Hepatocyte (in vitro differentiated cells): ENCODE measurements at places on chromosomes 2 and 18. TPM values are rescaled to one million over a fixed set of nuclear protein-coding genes. Genes with fewer than 3 reads are reported as not detected.
A peak's percentile ranks its signal among the peaks of the same experiment; 100 is the strongest.

DNA sequence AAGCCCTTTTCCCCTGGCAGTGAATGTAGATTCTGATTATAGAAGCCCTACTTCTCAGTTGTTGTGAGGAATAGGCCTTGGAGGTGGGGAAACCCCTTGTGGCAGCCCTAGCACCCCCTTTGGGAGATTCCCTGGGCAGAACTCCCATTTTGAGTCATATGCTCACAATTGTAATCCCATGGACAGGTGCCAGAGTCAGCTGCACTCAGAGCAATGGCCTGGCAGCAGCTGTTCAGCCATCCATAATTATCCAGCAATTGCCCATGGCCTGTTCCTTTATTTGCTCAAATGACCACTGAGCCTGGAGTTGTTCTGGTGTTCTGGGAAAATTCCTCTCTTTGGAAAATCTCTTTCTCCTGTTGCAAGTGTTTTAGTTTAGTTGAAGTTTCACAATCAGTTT, 71.7 kb downstream of the PTRHD1 start:
- peak; percentile 26 for DNase-seq
- H3K4me1 ChIP-seq, result peaks cover 4% of the 10 kb centered on the region
- H3K27ac ChIP-seq, result peak overlapping the region; percentile 17
- H3K27me3 ChIP-seq, result no peaks in the 10 kb centered on the region

The SAG gene
- not detected in 2 replicates for polyA plus RNA-seq

DNA sequence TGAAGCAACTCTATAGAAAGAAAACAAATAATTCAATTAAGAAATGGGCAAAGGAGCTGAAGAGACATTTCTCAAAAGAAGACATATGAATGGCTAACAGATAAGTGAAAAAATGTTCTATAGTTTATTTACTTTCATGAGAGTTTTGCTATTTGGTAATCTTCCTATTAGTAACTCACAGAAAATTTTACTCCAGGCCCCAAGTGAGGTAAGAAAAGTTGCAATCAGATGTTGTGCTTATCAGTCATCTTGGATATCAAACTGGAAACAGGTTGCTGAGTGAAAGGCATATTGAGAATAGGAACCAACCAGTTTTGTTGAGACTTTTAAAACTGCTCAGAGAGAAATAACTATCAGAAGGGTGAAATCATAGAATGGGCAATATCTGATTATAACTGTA, 1179.0 kb upstream of the ACVR2A start:
- no peaks in the 10 kb centered on the region for H3K36me3 ChIP-seq
- no peak overlapping the region for H3K27ac ChIP-seq
- H3K4me3 ChIP-seq, result no peak overlapping the region
- H3K27me3 ChIP-seq, result no peaks in the 10 kb centered on the region
- H3K4me1 ChIP-seq, result no peaks in the 10 kb centered on the region

GRCh38 chr2:3143602-3144001, 234.0 kb downstream of the EIPR1 start:
- no peak overlapping the region for H3K4me3 ChIP-seq

The RNF152 gene
- polyA plus RNA-seq, result 2.0 and 4.2 TPM in 2 replicates

DNA sequence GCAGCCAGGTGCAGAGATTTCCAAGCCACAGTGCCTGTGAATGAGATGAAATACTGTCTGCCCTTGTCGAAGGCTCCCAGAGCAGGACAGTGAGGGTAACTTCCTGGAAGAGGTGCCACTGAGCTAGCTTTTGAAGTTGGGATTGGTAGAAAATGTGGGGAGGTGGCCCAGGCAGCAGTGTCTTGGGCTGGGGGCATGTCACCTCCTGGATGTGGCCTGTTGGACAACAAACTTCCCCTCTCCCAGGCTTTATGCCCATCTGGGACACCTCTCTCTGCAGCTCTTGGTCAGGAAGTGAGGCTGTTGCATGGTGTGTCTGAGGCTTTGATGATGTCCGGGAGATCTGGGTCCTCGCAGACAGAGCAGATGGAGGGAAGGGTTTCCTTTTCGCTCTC, 151.4 kb downstream of the DYSF start:
- no peak for DNase-seq
- no peaks in the 10 kb centered on the region for H3K36me3 ChIP-seq
- no peaks in the 10 kb centered on the region for H3K4me1 ChIP-seq

DNA sequence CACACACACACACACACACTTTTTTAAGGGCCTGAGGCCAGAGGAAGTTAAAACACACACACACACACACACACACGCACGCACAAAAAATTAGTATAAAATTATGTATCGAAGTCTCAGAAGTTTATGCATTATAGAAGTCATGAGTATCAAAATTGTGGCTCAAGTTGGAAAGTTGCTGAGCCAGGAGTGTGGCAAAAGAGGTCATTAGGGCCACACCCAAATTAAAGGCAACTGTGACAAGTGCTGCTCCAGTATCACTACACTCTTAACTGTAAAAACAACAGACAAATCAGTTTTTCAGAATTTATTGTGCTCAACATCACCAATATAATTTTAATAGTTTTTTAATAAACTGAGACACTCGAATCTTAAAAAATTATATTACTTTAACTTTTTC, 36.9 kb downstream of the YWHAQ start:
- no peaks in the 10 kb centered on the region for H3K27me3 ChIP-seq
- peaks cover 6% of the 10 kb centered on the region for H3K36me3 ChIP-seq
- H3K27ac ChIP-seq, result peak overlapping the region; percentile 16
- H3K4me1 ChIP-seq, result no peaks in the 10 kb centered on the region
- H3K4me3 ChIP-seq, result no peak overlapping the region

DNA sequence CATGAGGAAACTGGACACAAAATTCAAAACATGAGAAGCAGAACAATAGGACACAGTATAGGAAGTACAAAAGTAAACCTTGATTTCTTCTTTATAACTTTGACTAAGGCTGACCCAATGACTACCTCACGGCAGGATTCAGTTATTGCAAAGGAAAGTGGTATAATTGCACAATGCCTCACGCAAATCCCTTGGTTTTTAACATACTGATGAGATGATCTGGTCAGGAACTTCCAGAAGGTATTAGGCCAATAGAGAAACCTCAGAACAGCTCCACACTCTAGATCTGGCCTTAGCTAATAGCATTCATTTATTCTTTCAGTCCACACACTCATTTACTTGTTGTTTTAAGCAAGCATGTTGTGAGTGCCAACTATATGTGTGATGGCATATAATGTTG, 1526.9 kb upstream of the ACVR2A start:
- no peaks in the 10 kb centered on the region for H3K36me3 ChIP-seq
- H3K4me3 ChIP-seq, result no peak overlapping the region
- DNase-seq, result no peak
- no peaks in the 10 kb centered on the region for H3K27me3 ChIP-seq

DNA sequence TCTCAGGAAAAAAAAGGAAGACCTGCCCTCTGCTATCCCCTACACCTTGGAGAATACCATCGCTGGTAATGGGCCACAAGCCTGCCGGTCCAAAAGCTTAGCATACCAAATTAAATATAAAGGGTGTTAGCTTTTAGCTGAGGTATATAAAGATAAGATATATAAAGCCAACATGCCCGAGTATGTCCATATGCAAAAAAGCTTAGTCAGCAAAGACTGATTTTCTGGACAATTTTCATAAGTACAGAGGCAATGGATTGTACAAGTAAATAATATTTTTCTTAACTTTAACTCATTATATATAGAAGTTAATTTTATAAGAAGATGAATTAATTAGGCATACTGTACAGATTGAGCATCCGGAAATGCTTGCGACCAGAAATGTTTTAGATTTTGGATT, 106.5 kb downstream of the STK39 start:
- H3K27ac ChIP-seq, result no peak overlapping the region
- no peak for DNase-seq
- H3K27me3 ChIP-seq, result no peaks in the 10 kb centered on the region
- peaks cover 6% of the 10 kb centered on the region for H3K4me1 ChIP-seq
- H3K36me3 ChIP-seq, result no peaks in the 10 kb centered on the region

DNA sequence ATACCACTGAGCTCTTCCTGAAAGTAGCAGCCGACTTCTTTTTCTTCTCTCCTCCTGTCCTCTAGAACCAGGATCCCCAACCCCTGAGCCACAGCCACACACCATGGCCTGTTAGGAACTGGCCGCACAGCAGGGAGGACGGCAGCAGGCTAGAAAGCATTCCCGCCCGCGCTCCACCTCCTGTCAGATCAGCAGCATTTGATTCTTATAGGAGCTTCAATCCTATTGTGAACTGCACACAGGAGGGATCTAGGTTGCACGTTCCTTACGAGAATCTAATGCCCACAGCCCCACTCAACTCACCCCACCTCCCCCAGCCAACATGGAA, 179.1 kb upstream of the SH3BP4 start:
- DNase-seq, result no peak
- H3K4me1 ChIP-seq, result peaks cover 9% of the 10 kb centered on the region
- H3K27ac ChIP-seq, result no peak overlapping the region
- H3K4me3 ChIP-seq, result no peak overlapping the region
- no peaks in the 10 kb centered on the region for H3K36me3 ChIP-seq

DNA sequence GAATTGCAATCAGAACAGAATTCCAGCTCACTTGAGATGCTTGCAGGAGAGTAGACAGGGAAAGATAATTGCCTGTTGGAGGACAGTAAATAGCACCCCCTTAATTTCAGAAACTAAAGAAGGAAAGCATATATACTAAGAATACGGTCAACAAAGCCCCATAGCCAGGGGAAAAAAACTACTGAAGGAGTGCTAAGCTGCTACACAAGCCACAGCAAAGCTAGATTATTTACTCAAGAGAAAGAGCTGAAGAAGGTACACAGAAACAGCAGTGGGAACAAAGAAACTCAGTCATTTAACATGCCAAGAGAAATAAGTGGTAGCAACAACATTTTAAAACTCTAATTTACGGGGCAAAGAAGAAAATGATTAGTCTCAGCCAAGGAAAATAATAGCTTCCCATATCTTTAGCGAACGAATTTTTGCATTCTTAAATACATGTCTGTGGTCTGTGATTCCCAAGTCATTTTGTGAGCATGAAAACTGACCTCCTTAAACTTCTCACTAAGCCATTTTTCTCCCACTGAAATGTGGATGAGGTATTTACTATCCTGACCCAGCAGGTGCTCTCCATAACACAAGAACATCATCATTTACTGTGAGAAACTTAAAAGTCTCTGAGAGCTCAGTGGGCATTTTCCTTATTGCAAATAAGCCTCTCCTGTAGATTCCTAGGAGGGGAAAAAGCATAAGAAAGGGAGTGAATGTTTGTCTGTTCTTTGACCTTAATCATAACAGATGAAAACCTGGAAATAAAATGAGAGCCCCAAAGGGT, 196.0 kb downstream of the PAX3 start:
- H3K27ac ChIP-seq, result no peak overlapping the region
- peaks cover 9% of the 10 kb centered on the region for H3K27me3 ChIP-seq
- H3K4me3 ChIP-seq, result no peak overlapping the region
- H3K36me3 ChIP-seq, result no peaks in the 10 kb centered on the region

The IGFBP5 gene
- 113 TPM in 2 replicates for polyA plus RNA-seq

DNA sequence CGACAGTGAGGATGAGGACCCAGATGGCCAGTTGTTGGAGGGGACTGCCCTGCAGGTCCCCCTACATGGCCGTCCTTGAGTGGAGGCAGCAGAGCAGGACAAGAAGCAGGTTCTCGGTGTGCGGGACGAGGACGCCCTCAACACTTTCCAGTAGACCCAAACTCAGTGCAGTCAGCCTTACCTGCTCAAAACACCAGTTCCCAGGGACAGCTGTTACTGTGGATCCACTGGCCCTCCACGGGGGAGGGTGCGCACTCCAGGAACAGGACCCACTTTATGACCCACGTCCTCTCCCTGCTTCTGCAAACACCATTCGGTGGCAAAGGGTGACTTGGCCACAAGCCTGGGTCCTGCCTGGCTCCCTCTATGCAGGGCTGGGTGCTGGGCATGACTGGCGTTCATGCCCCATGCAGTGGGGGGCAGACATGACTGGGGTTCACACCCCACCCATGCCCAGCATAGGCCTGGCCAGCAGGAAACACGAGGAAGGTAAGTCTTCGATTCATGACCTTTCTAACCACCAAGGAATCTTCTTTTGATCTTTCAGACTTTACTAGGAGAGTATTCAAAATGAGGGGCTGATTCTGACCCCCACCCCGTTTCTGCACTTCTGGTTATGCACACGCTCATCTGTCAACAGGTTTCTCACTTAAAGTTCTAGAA, 233.7 kb downstream of the HDAC4 start:
- no peak overlapping the region for H3K4me3 ChIP-seq
- H3K27ac ChIP-seq, result no peak overlapping the region
- no peaks in the 10 kb centered on the region for H3K27me3 ChIP-seq
- H3K4me1 ChIP-seq, result peaks cover 4% of the 10 kb centered on the region
- H3K36me3 ChIP-seq, result no peaks in the 10 kb centered on the region

DNA sequence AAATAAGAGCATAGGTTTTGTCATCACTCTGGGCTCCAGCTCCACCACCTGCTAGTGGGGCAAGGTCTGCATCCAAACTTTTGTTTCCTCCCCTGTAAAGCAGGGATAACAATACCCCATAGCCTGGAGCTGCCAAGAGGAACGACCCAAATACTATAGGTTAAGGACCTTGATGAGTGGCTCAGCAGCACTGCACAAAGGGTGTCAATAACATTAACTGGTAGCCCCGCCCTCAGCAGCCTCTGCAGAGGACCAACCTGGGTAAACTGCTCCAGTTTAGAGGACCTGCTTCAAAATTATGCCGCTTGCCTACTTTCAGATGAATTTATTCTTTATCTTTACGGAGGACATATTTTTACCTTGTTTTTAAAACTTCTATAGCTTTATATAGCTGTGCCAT, 65.8 kb upstream of the RIOK3 start:
- no peak for DNase-seq
- H3K27ac ChIP-seq, result no peak overlapping the region
- H3K4me3 ChIP-seq, result no peak overlapping the region
- no peaks in the 10 kb centered on the region for H3K27me3 ChIP-seq
- H3K4me1 ChIP-seq, result no peaks in the 10 kb centered on the region

GRCh38 chr2:240985881-240986786, 12.3 kb upstream of the SNED1 start:
- H3K27me3 ChIP-seq, result peaks cover 7% of the 10 kb centered on the region
- no peak for DNase-seq
- H3K36me3 ChIP-seq, result no peaks in the 10 kb centered on the region
- no peak overlapping the region for H3K4me3 ChIP-seq
- H3K27ac ChIP-seq, result no peak overlapping the region

DNA sequence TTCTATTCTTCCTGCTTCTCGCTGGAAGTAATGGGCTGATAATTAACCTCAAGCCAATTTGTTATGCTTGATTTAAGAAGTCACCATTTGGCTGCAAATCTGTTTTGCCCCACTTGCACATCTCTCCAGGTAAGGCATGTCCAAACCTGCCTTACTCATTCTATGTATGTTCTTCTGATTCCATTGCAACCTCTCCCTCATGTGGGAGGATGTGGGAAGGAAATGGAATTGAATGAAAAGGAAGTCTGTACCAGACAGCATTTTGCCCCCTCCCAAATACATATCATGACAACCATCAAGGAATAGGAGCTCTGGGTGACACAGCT, 131.7 kb downstream of the NRP2 start:
- no peak overlapping the region for H3K27ac ChIP-seq
- no peak for DNase-seq
- H3K36me3 ChIP-seq, result no peaks in the 10 kb centered on the region
- no peak overlapping the region for H3K4me3 ChIP-seq
- no peaks in the 10 kb centered on the region for H3K27me3 ChIP-seq

The RNF181 gene
- polyA plus RNA-seq, result 250 and 256 TPM in 2 replicates

The D2HGDH gene
- 41.2 and 54.8 TPM in 2 replicates for polyA plus RNA-seq

The SGPP2 gene
- 0.71 and 1.4 TPM in 2 replicates for polyA plus RNA-seq

The SLC5A7 gene
- polyA plus RNA-seq, result not detected in 2 replicates
